Peyer's patch (tissue), 4 donors: ENCODE measurements at places on chromosomes 4 and X. TPM values are rescaled to one million over a fixed set of nuclear protein-coding genes. Genes with fewer than 3 reads are reported as not detected.

- no peak for DNase-seq
Observed at GRCh38 chr4:180827232-180828009, 1415.8 kb upstream of the TENM3 start.

GRCh38 chr4:13605330-13605729 lies 22.2 kb downstream of the BOD1L1 start:
- no peak for DNase-seq

GRCh38 chrX:113644426-113644825 lies 803.8 kb upstream of the AMOT start:
- no peak for DNase-seq

DNA sequence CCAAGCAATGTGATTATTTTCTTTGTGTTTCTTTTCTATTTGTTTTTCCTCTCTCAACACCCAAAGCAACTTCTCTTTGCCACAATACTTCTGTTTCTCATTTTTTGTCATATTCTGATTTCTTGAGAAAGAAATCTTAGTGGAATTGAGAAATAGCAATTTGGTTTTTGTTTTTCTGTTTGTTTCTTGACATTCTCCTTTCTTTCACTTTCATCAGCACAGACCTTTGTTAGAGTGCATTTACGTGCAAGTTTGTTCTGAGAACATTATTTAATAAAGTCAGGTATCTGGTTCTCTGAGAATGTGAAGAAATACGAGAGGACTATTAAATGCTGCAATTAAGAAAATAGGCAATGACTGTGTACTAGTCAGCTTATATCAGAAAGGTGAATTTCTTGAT lies 608.1 kb upstream of the AADAT start:
- no peak for DNase-seq

KDR gene
- 24.8 TPM for total RNA-seq

PORCN gene
- 3.7 TPM for total RNA-seq
